ENCODE measurements at places on chromosomes 1 and 21.

DNA sequence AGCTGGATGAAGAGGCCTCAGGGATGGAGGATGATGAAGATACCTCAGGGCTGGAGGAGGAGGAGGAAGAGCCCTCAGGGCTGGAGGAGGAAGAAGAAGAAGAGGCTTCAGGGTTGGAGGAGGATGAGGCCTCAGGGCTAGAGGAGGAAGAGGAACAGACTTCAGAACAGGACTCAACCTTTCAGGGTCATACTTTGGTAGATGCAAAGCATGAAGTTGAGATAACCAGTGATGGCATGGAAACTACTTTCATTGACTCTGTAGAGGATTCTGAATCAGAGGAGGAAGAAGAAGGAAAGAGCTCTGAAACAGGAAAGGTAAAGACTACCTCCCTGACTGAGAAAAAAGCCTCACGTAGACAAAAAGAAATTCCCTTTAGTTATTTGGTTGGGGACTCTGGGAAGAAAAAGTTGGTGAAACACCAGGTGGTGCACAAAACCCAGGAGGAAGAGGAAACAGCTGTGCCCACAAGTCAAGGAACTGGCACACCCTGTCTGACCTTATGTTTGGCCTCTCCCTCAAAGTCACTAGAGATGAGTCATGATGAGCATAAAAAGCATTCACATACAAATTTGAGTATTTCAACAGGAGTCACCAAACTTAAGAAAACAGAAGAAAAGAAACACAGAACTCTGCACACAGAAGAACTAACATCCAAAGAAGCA is 15.4 kb downstream of the L1TD1 start:
- peak; percentile 46 for DNase-seq

DNA sequence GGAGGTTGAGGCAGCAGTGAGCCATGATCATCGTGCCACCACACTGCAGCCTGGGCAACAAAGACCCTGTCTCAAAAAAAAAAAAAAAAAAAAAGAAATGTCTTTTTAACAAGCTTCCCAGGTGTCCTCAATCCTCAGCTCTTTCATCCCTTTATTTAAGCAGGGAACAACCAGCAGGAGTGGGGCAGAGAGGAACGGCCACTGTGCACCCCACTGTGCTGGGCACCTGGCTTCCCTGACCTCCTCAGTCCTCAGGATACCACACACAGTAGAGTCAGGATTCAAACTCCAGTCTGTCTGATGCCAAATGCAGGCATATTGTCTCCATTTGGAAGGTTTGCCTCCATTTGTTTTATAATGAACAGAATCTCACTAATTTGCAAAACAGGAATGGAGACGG is 19.8 kb upstream of the PTAFR start:
- DNase-seq, result no peak

GRCh38 chr1:1199141-1199960 is 7.0 kb downstream of the TNFRSF18 start:
- no peak for DNase-seq

GRCh38 chr1:22428672-22429071 is 23.0 kb upstream of the ZBTB40 start:
- DNase-seq, result peak; percentile 34

DNA sequence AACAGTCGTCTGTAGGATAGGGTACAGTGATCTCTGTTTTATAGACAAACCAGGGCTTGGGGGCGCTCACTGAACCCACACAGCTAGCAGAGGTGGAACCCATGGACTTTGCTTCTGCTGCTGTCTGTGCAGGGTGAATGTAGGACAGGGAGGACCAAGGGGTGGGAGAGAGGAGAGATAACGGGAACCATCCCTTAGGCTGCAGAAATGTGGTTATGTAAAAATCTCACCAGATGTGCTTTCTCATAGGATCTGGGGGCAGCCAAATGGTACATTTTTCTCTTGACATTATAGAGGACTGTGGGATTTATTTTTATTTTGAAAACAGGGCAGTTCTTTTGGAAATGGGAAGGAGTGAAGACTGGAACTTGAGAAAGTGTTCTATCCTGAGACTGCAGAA is 8.7 kb downstream of the NFASC start:
- no peak for DNase-seq

DNA sequence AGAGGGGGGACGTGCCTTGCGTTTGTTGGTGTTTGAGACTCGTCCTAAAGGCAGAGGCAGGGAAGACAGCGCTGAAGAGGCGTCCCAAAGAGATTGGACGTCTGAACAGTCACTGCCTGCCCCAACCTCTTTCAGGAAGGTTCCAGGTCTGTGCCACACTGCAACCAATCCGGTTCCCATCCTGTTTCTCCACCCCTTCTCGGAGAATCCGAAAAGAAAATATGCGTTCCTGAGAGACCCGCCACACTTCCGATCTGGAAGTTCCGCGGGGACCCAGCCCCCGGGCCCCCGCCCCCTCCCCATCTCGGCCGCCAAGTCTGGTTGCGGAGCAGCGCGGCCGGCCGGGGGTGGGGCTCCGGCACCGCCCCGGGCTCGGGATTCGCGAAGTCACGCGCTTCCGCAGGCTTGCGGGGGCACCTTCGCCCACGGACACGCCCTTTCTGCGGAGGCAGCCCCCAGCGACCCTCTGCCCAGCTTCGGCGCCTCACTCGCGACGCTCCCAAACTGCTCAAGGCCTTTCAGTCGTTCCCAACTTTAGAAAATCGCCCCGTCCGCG is 124.5 kb upstream of the DPYD start:
- DNase-seq, result peak; percentile 33

- no peak for DNase-seq
Observed at GRCh38 chr1:211474451-211474850, 17.5 kb downstream of the RD3 start.

GRCh38 chr1:4485878-4486277 is 168.5 kb upstream of the AJAP1 start:
- DNase-seq, result no peak

DNA sequence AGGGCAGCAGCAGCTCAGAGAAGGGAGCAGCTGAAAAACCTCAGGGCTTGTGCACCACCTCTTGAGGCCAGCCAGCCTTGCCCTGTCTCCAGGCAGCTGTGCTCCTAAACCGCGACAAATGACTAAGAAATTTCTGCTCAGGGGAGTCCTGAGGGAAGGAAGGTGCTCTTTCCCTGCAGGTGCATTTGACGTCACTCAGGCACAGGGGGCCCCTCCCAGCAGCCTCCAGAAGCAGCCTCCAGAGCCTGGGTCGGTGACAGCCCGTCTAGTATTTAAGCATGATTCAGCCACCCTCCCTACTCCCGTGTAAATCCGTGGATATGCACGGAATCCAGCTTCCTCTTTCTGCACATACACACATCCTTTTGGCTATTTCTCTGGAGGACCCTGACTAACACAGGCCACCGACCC is 560.5 kb downstream of the KIF26B start:
- peak; percentile 93 for DNase-seq

- DNase-seq, result peak; percentile 37
Observed at GRCh38 chr1:92538048-92538412, 51.3 kb upstream of the GFI1 start.

- no peak for DNase-seq
Observed at GRCh38 chr1:245404527-245404926, 249.7 kb downstream of the KIF26B start.

GRCh38 chr1:207214453-207214852 is 107.0 kb upstream of the CD55 start:
- no peak for DNase-seq

DNA sequence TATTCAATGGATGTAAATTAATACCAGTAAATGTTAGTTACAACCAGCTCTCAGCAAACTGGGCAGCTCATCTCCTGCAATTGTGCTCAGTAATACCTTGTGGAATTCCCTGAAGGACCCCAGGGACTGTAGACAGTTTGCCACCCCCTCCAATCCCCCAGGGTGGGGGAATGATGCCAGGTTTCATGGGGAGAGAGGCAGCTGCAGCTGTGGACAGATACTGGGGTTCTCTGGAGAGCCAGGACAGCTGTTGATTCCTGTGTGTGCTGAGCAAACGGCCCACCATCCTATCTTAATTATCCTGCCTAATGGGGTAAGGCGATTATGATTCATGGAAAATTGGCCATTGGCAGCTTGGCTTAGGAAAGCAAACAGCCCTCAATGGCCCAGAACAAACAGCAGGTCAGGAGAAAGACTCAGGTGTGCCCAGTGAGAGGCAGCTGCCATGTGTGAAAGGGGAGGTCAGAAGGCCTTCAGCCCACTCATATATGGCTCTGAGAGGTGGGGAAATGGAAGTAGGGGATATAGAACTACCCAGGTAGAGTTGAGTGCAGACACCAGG is 148.9 kb upstream of the CTTNBP2NL start:
- DNase-seq, result no peak

GRCh38 chr21:42198929-42199867 is 19.7 kb upstream of the ABCG1 start:
- peak; percentile 24 for DNase-seq
